ENCODE measurements at places on chromosomes 3 and 15. TPM values are rescaled to one million over a fixed set of nuclear protein-coding genes. Genes with fewer than 3 reads are reported as not detected.
A peak's percentile ranks its signal among the peaks of the same experiment; 100 is the strongest.

Gene SPATA12
- total RNA-seq: not detected

GRCh38 chr3:63937661-63938651 is 25.8 kb upstream of the SCAANT1 start:
- DNase-seq: no peak

Gene CGGBP1
- 75.9 TPM for total RNA-seq

DNA sequence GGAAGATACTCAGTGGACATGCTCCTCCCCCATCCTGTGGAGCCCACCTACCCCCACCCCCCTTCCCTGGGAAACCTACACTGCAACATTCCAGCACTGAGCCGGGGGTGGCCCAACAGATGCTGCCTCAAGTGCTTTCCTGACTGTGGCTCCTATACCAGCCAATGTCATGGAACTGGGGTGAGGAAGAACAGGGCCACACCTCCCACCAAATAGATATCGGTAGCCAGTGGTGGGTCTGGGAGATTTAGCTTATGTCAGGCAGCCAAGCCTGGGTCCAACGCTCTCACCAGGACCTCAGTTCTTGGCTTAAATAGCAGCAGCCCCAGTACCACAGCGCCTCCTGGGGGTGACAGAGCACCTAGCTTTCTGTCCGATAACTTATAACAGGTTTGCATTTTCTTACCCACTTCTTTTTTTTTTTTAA is 30.3 kb downstream of the CDC25A start:
- peak; percentile 62 for DNase-seq

- peak; percentile 84 for DNase-seq
Observed at GRCh38 chr3:183253528-183254486, 754 bp downstream of the B3GNT5 start.

Gene PSTPIP1
- 2.5 TPM for total RNA-seq

GRCh38 chr15:90838139-90838538 is 30.2 kb upstream of the FURIN start:
- DNase-seq: no peak

GRCh38 chr3:100354850-100355249 is 20.3 kb downstream of the NIT2 start:
- DNase-seq: no peak

DNA sequence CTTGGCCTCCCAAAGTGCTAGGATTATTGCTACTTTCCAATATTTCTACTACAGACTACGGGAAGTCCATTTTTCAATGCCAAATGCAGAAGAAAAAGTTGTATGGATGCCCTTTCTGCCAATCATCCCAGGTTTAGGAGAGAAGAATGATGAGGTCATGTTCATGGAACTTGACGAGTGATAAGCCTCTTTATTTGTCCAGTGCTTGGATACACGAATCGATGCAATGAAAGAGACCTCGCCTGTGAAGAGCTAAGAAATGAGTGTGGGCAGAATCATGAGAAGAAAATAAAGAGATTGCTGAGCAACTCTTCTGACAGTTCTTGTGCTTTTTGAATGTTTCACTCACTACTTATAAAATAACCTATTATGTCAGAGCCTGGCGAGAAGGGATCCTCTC is 996 bp upstream of the SLC28A1 start:
- DNase-seq: no peak

DNA sequence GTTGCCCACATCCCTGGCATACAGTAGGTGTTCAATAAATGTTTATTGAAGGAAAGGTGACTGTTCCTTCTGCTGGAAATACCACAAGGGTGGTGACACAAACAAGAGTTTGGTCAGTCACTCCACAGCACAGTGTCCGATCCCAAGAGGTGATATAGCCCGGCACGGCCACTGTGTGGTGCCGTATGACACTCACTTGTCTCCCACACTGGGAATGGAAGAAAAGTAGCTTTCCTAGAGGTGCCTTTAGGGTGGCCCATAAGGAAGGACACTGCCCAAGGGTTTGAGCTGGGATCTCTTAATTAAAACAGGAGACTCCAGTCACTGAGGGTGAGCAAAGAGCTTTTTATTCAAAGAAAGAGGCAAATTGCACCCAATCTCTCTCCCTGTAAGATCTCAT is 40.5 kb downstream of the TGM4 start:
- DNase-seq: no peak

GRCh38 chr3:100606894-100607512 is 2.4 kb upstream of the ADGRG7 start:
- DNase-seq: no peak

DNA sequence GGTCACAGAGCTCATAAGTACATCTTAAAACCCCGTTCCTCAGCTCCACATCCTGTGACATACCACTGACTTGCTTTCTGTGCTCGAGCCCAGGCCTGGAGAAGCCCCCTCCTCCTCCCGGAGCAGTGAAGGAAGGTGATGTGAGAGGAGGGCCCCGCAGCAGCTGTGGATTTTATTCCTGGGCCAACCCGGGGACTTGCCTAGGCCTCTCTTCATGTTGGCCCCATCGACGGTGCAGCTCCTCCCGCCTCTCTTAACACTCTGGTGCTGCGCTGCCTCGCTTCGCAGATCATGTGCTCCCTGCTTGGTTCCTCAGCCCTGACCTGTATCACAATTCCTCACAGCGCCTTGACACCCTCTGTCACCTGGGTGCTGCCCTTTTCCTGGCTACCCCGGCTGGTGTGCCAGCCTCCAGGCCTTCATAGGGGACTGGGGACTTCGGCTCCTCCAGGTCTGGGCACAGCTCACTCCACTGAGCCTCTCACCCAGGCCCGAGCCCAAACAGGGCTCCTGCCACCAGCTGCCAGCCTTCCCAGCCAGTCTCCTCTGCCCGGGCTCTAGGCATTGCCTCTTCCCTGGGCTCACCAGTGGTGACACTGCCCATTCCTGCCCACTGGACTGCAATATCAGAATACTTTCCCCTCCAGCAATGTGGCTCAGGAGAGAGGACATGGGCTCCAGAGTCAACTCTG is 21.5 kb downstream of the MAGEF1 start:
- DNase-seq: no peak

GRCh38 chr15:52021128-52021671 is 2.2 kb downstream of the MAPK6 start:
- DNase-seq: no peak

- DNase-seq: no peak
Observed at GRCh38 chr3:64225695-64226499, 631 bp upstream of the PRICKLE2 start.

GRCh38 chr15:31254431-31255175 is 72.0 kb upstream of the KLF13 start:
- DNase-seq: no peak

GRCh38 chr15:92545996-92546395 is 109.6 kb downstream of the FAM174B start:
- DNase-seq: no peak

Gene FSIP1
- 0.67 TPM for total RNA-seq

Gene B3GALNT1
- 6.4 TPM for total RNA-seq

GRCh38 chr15:47415539-47415971 is 301.8 kb upstream of the SEMA6D start:
- no peak for DNase-seq

Gene INKA1
- total RNA-seq: 3.1 TPM

DNA sequence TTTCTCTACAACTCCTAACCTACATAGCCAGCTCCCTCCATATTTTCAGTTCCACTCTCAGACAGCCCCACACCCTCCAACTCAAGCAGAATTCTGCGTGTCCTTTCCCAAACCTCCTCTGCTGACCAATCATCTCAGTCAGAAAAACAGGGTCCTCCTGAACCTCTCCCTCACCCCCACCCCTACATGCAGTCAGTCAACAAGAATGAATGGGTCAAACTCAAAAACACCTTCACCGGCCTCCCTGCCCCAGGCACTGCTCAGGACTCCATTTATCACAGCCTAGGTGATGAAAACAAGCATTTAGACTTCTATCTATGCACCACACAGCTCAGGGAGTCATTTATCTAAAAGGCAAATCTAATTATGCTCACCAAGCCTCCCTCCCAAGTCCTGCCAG is 32.4 kb downstream of the MYL3 start:
- DNase-seq: no peak

Gene XCR1
- total RNA-seq: 0.18 TPM
